Left kidney (tissue), 8 donors: ENCODE measurements at places on chromosomes 3 and 15.

GRCh38 chr15:59994888-59995557, 9.1 kb upstream of the FOXB1 start:
- DNase-seq = no peak

GRCh38 chr3:99579246-99579645, 59.1 kb upstream of the COL8A1 start:
- DNase-seq = no peak

GRCh38 chr15:85335193-85335942, 45.0 kb upstream of the AKAP13 start:
- no peak for DNase-seq

- no peak for DNase-seq
These were observed 7.8 kb downstream of the UROC1 start for GRCh38 chr3:126509597-126510307.
